Caki2 (cell line): ENCODE measurements at places on chromosomes 7 and 10. TPM values are rescaled to one million over a fixed set of nuclear protein-coding genes. Genes with fewer than 3 reads are reported as not detected.

ANXA8 gene
- total RNA-seq: 0.68 and 0.72 TPM in 2 replicates

SFTPA1 gene
- not detected in 2 replicates for total RNA-seq

UCMA gene
- total RNA-seq: not detected in 2 replicates

SLC18A3 gene
- not detected in 2 replicates for total RNA-seq

NANOS1 gene
- total RNA-seq: 22.5 and 27.9 TPM in 2 replicates

GPR141 gene
- total RNA-seq: not detected in 2 replicates

TUBB8 gene
- total RNA-seq: not detected in 2 replicates

DNA sequence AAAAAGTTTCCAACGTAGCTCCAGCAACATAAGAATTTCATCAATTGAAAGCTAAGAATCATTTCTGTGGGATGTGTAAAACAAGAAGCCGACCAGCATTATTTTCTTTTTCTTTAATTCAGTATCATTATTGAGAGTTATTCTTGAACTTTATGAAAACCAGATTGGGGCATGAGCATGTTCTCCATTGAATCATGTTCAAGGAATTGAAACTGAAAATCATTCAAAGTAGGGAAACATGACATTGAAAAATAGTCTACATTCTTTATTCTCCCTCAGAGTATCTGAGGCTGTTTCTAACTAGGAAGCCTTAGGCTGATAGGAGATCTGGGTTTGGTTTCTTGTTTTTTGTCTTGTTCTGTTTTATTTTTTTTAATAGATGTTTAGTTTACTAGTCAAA is 253.7 kb downstream of the DYNC1I1 start:
- DNase-seq: no peak

DNA sequence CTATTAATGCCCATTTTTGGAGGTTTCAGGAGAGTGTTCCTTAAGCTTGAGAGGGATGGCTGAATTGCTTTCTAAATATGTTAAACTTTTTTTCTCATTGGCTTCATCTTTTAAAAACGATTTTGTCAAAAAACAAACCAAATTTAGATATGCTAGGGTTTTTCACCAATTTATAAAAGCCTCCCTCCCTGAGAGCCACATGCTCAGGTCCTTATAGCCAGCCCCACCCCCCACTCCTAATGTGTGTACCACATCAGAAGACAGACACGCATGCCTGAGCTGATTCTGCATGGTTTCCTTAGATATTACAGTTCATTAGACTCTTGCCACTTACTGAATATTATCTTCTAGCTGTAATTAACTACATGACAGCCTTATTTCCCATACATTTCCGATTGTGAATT is 2.0 kb downstream of the CUL1 start:
- peak; percentile 16 for DNase-seq

DNA sequence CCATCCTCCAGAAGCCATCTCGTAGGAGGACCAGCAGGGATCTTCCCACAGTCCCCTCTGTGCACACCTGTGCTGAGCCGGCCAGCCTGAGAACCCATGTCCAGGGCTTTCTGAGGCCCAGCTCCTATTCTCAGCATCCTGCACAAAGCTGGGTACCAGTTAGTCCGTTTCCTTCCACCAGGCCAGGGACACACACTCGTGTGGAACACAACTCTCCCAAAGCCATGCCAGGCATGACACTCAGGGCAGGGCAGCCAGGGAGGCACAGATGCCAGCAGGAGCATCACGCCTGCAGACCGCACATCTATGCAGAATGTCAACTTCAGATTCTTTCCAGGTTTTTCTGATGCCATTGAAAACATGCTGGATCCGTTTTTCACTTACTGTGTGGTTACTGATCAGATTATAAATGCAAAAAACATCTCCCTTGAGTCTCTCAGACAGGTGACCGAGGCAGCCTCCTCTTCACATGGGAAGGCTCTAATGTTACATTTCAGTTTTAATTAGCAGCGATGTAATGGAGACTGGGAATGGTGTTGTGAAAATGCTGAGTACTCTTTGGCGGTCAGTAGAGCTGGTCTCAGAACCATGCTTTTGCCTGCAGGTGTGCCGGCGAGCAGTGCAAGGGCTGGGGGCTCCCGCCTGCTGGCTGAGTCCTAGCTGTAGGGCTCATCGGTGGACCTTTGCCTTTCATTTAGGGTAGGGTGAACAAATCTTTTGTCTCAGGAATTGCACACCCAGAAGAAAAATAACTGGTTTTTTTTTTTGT is 3.3 kb upstream of the SUN1 start:
- no peak for DNase-seq

GRCh38 chr10:118568327-118568848 is 27.1 kb downstream of the PRLHR start:
- peak; percentile 54 for DNase-seq

GRCh38 chr7:93626869-93627268 is 52.3 kb upstream of the CALCR start:
- no peak for DNase-seq

GRCh38 chr7:11625669-11626068 is 206.3 kb downstream of the THSD7A start:
- DNase-seq: peak; percentile 74

DNA sequence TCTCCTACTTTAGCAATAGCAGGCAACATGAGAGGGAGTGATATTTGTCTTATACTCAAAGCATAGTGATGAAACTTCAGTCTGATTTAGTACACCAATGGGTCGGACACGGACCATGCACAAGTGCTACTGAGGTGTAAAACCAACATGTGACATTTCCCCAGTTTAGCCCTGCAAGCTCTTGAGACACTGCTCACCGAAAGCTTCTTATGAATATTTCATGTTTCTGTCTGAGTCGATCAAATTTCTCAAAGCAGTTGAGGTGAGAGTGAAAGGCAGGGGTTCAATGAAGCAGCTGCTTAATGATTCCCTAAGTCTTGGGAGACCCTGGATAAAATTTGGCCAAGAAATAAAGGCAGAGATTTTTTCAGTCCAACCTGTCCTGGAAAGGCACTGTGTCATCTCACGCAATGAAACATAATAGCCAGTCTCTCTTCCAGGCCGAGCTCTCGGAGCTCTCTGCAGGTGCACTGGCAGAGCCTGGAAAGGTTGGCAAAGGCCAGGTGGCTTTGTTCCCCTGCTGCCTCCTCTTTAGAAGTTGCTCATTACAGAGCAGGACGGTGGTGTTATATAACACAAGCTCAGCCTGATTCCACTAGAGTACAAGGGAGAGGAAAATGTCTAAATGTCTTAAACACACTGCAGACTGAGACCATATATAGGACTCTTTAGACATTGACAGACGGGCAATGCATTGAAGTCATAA is 33.9 kb upstream of the XPNPEP1 start:
- DNase-seq: no peak

DNA sequence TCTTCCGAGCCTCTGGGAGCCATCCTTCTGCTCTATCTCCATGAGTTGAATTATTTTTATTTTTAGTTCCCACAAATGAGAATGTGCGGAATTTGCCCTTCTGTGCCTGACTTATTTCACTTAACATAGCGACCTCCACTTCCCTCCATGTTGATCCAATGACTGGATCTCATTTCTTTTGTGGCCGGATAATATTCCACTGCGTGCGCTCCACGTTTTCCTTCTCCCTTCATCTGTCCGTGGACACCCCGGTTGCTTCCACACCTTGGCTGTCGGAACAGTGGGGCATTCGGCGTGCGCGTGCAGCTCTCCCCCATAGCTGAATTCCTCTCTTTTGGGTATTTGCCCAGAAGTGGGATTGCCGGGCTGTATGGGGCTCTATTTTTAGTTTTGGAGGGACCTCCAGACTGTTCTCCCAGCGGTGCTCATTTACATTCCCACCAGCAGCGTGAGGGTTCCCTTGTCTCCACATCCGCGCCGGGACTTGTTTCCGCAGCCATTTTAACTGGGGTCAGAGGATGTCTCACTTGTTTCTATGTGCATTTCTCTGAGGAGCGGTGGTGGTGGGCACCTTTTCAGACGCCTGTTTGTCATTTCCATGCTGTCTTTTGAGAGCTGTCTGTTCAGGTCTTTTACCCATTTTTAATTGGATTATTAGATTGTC is 51.0 kb upstream of the SUN1 start:
- DNase-seq: no peak

GRCh38 chr10:132272231-132272971 is 35.3 kb downstream of the STK32C start:
- DNase-seq: no peak

DNA sequence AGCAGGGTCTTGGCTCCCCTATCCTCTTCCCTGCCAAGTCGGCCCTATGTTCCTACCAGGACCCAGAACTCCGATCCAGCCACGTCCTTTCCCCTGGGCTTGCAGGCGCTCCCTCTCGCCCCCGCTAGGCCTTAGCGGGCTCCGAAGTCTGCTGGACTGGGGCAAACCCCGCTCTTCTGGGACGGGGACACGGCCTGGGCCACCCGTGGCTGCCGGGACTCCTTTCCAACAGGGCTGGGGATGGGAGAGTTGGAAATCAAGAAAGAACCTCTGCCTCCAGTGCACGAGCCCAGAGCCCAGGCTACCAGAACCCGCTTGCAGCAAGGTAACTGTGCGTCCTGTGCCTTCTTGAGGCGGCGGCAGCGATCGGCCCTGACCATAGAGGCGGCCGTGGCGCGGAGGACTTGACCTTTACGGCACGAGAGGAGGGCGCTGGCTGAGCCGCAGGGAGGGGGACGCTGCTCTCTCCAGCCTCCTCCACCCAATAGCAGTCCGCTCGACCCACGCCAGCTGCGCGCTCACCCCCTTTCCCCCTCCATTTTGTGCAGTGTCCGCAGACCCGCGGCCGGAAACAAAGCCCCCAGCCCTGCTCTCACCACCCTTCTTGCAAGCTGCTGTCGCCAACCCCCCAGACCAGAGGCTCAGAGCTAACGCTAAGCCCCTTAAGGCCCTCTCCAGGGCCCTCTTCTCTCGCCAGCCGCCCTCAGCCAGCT is 7.0 kb upstream of the HOXA11 start:
- DNase-seq: no peak

DNA sequence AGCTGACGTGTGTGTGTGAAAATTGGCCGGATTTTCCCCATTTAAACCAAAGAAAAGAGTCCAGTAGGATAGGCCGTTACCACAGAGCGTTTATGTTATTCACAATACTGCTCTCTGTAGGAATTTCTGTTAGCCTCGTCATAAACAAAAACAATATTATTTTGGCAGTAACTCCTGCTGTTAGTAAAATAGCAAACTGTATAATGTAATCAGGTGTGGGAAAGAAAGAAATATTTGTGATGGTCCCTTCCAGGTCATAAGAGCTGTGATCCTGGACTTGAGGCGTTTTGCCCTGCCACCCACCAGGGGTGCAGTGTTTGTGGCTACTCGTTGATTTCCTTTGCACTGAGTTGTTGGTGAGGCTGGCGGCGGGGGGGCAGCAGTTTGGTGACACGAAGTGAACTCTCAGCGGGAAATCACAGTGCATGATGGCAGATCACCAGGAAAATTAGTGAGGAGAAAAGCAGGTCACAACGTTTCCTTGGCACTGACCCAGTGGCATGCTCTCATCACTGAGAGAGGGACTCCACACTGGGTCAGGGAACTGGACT is 2.8 kb downstream of the EEPD1 start:
- no peak for DNase-seq

GRCh38 chr10:81872206-81872862 is 2.7 kb upstream of the NRG3 start:
- peak; percentile 87 for DNase-seq

DNA sequence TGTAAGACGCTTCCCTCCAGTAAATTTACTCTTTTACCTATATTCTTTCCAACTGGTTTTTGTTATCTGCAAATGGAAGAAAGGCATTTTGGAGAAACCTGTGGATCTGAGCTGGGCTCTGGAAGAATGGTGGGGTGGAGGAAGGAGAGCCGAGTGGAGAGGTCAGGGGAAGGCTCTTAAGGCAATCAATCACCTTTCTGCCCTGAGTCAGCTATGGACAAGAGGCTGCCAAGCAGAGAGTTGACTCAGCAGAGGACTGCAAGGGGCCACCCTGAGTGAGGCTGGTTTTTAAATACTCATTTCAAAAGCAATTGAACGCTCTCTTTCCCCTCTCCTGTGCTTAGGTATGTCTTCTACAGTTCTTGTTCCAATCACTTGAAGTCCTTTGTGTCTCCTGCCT is 81.8 kb downstream of the SPAG6 start:
- DNase-seq: peak; percentile 77

- DNase-seq: no peak
These were observed 125.1 kb downstream of the PLXDC2 start for GRCh38 chr10:19941206-19941880.

DNA sequence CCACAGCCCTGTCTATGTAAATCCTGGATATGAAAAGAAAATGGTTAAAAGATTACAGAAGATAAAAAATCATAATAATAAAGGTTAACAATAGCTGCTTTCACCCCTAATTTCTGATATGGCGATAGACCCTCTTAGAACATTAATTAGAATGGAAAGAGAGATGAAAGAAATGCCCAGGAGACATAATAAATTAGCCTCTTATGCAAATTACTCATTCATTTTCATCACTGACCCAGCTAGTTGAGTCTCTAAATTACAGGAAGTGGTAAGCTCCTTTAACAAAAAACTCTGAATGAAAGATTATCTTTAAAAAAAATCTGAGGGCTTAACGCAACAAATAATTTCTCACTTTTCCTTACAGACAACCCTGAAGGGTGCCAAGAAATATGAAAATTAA is 12.4 kb downstream of the GFRA1 start:
- no peak for DNase-seq

- DNase-seq: peak; percentile 43
These were observed 28.6 kb upstream of the SLC16A12 start for GRCh38 chr10:89563861-89564478.

- DNase-seq: no peak
These were observed 19.8 kb downstream of the HIPK2 start for GRCh38 chr7:139757968-139758367.

DNA sequence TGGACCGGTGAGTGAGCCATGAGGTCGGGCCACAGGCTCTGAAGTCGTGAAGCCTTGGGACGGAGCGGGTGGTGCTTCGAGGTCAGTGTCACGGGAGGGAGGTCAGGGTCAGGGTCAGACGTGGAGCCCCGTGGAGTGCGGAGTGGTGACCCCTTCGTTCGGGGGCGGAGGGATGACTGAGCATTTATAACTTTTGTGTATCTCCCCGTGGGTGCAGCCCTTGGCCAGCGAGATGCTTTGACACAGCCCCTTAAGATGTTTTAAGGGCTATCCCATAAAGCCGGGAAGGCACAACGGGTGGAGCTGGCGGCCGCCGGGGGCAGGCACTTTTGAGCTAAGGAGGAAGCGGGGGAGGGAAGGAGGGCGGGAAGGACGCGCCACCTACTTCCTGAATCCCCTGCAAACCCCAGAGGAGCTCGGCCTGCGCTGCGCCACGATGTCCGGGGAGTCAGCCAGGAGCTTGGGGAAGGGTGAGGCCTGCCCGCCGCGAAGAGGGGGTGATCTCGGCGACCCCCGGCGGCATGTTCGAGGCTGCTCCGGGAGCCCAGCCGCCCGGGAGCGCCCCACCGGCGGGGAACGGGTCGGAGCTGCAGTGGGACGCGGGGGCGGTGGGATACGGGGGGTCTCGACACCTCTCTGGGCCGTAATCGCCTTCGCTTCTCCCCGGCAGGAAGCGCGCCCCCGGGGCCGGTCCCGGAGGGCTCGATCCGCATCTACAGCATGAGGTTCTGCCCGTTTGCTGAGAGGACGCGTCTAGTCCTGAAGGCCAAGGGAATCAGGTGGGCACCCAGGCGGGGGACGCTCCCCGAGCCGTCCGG is at the start of gene GSTO1:
GSTO1 (plus strand) TSS at position 400 of the 818 bp plus-strand sequence; CDS start at position 437, 37 bp downstream.
- peak; percentile 63 for DNase-seq

DNA sequence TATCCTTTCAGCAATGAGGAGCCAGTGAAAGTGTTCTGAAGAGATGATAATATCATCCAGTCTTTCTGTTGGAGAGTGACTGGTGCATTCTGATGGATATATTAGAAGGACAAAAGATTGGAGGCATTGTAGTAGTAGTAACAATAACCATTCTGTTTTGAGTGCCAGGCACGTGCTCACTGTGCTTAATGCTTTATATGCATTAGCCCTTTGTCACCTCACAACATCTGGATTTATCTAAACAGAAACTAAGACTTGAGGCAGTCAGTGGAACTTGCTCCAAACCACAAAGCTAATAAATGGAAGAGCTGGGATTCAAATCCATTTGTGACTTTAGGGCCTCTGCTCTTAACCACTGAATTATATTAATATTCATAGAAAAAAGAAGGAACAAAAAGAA is 84.5 kb upstream of the OIT3 start:
- no peak for DNase-seq
